NCI-H2171 (cell line): ENCODE measurements at places on chromosomes 1 and 21.
A peak's percentile ranks its signal among the peaks of the same experiment; 100 is the strongest.

- peak; percentile 97 for DNase-seq
Measured at GRCh38 chr1:80054129-80054528, 1047.6 kb upstream of the ADGRL4 start.

GRCh38 chr1:248790456-248790855, 34.9 kb upstream of the LYPD8 start:
- DNase-seq, result no peak

- DNase-seq, result no peak
Measured at GRCh38 chr21:39956586-39956985, 89.3 kb downstream of the PCP4 start.

DNA sequence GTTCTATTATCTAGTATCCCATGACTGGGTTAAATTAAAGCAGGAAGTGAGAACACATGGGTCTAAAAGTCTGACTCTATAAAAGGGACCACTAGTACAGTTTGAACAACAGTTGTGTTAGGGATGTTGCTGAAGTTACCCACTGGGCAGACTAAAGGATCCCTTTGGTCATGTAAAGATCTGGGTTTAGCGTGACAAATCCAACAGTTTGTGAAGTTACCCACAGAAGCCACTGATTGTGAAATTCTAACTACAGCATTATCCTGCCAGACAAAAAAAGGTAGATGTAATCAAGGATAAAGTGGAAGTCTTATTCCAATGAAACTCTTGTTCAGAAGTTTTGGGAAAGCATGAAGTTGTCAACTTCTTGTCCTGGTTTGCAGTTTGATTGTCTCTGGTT, 5.7 kb downstream of the QSOX1 start:
- DNase-seq, result no peak

GRCh38 chr1:243882276-243882675, 32.2 kb upstream of the AKT3 start:
- no peak for DNase-seq

- no peak for DNase-seq
Measured at GRCh38 chr1:9542430-9542829, 3.2 kb downstream of the SLC25A33 start.

DNA sequence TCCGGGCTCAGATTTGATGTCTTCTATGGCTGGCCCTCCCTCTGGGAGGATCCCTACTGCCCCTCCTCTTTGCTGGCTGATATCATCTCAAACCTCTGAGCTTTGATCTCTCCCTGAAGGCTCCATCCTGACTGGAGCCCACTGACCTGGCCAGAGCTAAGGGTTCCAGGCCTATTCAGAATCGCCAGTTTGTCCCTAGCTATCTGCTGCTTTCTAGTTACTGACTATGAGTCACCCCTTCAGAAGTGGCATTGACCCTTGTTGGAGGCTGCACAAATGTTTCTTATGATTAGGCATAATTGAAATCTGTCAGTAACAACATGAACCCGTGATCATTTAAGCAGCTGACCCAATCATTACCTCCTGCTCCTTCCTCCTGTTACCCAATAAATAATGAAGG, 87.1 kb downstream of the ABCA4 start:
- DNase-seq, result no peak

- peak; percentile 36 for DNase-seq
Measured at GRCh38 chr1:206911064-206911663, 10.6 kb downstream of the FCMR start.

- no peak for DNase-seq
Measured at GRCh38 chr1:192941722-192942411, 117.3 kb downstream of the UCHL5 start.

DNA sequence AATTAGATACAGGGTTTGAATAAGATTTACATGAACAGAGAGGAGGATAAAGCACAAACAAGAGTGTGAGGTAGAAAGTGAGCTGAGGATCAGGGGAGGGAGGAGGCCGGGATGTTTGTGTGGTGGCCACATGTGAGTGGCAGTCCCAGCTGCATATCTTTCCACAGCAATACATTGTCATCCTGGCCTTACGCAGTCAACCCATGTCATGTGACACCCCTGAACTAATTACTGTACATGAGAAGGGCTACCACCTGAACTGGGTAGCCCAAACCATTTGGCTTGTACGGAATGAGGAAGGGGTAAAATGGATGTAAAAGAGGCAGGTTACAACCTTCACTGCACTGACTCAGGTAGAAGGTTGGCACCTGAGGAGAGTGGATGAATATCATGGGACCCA, 4.2 kb downstream of the SLAMF7 start:
- DNase-seq, result no peak

DNA sequence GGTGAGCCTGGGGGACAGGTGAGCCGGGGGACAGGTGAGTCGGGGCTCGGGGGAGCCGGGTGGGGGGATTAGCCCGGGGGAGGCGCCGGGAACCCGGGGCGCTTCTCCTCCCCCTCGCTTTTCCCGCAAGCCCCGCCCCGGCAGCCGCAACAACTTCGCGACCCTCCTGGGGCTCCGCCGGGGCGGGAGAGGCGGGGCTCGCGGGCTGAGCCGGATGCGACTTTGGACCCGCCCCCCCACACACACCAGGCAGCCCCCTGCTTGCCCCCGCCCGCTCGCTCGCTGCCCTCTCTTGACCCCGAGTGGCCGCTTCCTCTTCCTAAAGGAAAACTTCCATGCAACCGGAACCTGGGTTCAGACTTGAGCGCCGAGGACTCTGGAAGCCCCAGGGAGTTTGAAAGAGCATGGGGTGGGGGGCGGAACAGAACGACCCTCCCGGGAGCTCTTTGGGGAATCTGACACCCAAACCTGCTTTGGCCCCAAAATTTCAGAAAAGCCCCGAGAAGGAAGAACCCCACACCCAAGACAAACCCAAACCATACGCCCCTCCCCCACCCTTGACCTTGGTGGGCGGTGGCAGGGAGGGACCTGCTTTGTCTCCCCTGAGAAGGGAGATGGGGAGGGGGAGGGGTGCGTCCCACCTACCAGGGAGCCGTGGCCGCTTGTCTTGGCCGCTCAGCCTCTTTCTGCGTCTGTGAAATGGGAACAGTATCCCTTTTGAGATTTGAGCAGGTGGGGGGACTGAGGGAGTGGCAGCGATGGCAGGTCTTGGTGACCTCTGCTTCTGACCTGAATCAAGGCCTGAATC, 550 bp downstream of the ARHGEF16 start:
- peak; percentile 48 for DNase-seq

- DNase-seq, result no peak
Measured at GRCh38 chr1:227191607-227192006, 126.7 kb downstream of the CDC42BPA start.

DNA sequence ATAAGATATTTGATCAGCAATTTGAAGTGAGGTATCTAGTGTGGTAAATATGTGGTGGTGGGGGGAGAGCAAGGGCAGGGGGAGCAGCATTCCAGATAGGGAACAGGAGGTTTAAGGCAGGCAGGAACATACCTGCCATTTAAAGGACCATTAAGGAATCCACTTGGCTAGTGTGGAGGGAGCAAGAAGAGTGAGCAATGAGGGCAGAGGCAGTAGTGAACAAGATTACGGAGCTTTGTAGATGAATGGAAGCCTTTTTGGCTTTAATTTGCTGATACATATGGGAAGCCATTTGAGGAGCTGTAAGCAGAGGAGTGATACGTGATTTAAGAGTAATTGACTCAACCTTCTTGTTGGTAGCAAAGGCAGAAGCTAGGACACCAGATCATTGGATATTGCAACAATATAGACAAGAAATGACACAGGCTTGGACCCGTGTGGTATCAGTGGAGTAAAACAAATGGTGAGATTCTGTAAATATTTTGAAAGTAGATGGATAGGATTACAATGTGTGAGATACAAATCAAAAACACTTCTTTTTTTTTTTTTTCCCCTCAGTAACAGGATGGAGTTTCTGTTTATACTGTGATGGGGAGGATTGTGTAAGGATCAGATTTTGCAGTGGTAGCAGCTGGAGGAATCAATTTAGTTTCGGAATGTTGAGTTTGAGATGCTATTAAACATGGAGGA, 73.8 kb upstream of the B3GALT2 start:
- peak; percentile 4 for DNase-seq

- no peak for DNase-seq
Measured at GRCh38 chr1:37471345-37472231, 2.8 kb upstream of the ZC3H12A start.

DNA sequence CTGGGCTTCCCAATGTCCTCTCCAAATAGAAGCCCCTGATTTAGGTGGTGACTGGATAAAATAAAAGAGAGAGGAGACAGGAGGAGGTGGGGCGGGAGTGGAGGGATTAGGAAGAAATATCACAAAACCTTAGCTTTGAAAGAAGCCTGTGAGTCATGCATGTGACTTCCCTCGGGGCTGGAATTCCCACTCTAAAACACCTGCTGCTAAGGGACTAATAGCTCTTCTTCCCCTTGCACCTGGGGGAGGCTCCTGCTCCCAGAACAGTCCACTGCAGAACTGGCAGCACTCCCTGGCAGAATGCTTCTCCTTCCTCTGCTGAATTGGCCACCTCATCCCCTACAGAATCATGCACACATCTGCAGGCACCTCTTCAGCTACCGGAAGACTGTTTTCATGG, 207.2 kb downstream of the ATG4C start:
- no peak for DNase-seq

- DNase-seq, result no peak
Measured at GRCh38 chr21:45335761-45336534, 48.3 kb upstream of the POFUT2 start.

DNA sequence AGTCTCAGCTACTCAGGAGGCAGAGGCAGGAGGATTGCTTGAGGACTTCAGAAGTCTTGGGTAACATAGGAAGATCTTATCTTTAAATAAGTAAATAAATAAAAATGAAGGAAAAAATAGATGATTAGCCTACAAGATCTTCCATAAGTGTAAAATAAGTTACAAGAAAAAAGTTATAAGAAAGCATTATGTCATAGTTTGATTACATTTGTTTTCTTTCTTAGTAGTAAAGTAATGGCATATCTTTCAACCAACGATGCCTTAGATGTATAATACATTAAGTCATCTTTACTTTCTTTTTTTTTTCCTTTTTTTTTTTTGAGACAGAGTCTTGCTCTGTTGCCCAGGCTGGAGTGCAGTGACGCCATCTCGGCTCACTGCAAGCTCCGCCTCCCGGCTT, 46.5 kb downstream of the SNRPE start:
- DNase-seq, result no peak

DNA sequence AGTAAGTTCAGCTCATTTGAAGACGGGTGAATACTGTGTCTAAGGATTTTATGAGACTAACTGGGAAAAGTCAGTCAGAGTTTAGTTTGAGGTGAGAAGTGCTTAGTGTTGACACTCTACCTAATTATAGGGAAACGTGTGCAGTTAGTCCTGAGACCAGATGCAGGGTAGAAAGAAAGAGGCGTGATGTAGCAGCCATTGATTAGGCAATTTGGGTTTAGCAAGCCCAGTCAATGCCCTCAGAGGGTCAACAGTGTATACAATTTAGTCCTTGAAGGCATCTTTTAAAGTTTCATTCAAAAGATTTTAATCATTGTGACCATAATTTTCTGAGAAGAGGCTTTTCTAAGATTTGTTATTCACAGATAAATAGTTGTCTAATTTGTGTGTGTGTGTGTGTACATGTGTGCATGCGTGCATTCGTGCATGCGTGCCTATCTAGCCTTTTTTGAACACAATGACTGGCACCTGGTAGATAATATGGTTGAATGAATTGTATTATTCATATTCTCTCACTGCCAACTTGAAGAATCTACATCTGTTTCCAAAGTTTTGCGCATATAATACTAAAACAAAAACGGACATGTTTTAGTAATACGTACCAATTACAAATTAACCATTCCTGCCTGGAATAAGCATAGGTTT, 332.9 kb downstream of the SRGAP2C start:
- DNase-seq, result no peak

DNA sequence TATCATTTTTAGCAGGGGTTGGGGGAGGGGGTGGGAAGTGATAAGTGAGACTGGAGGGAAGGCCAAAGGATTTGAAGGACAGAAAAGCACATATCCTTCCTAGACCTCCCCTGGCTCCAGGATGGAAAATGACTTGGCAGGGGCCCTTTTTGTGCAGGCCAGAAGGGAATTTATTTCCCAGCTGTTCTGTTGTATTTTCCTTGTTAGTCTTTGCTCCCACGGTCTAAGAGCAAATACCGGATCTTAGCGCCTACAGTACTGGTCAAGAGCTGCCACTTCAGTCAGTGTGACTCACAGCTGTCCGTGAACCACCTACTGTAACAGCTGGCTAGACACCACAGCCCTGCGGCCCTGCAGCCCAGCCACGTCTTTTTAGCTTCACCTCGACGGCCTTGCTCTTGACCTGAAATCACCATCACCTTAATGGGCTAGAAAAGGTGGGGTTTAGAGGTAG, 51.0 kb upstream of the ERRFI1 start:
- no peak for DNase-seq

DNA sequence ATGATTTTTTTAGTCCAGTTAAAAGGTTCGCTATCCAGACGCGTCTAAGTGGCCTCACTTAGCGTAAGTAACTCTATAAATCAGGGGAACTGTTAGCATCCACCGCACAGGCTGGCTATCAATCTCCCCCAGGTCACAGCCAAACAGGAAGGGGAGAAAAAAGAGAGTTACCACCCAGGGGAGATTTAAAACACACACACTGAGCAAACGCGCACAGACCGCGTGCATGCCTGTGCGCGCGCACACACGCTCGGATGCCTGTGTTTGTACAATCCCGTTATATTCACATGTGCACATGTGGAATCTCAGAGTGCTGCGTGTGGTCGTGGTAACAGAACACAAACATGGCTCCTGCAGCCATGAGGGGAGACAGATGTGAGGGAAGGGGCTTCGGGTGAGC, 125.4 kb downstream of the CASZ1 start:
- no peak for DNase-seq

- DNase-seq, result peak; percentile 81
Measured at GRCh38 chr1:64856553-64856952, 109.8 kb downstream of the JAK1 start.

GRCh38 chr1:192477630-192478029, 97.9 kb upstream of the RGS1 start:
- DNase-seq, result no peak

DNA sequence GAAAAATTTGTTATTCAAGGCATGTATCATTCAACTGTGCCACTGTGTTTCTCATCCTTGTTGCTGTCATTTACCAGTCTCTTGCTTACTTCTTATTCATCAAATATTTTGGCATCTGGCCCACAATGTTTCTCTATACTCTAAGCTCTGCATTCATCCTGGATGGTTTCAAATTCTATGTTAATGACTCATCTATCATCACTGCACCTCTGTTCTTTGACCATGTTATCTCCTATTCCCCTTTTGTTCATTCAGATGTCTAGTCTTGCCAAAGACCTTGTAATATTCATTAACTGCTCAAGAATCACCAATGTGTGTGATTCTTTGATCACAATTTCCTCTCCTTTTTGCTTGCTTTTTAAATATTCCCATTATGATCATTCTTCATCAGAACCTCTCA, 54.6 kb upstream of the PRKACB start:
- DNase-seq, result no peak

GRCh38 chr1:82073071-82073470, 272.3 kb downstream of the ADGRL2 start:
- no peak for DNase-seq

DNA sequence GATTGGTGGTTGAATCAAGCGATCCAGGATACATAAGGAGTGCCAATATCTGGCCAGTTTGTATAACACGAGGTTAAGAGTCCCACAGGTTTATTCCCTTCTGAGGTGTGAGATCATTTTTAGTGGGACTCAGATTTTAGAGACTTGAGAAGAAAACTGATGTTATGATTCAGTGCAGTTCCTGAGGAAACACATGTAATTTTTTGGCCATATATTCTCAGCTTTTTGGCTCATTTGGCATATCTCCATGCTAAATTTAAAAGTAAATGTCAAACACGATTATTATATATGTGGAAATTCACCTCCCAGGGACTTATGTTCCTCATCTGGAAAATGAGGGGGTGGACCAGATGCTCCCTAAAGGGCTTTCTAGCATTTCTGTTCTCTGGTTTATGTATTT, 39.2 kb upstream of the SERBP1 start:
- DNase-seq, result no peak
